ENCODE measurements at places on chromosomes 5 and 9.

DNA sequence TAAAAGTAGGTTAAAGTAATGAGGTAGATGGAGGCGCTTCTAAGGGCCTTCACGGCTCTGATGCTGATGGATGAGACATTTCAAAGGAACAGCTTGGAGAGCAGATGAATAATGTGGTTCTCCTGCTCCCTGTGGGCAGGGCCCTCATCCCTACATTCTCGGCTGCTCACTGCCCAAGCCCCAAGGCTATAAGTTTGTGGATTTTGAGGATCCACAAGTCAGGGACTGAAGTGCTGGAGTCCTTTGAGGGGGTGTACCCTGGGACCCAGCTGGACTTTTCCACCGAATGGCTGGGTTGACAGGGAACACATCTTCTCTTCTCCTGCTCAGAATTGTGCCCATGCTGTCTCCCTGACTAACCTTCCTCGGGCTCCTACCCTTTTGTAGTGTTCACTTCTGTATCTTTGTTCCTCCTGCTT, 21.4 kb upstream of the CXCL14 start:
- DNase-seq: no peak

GRCh38 chr5:143601917-143602333, 198.4 kb upstream of the NR3C1 start:
- DNase-seq: no peak

- DNase-seq: no peak
Measured at GRCh38 chr9:110641293-110641692, 27.3 kb upstream of the MUSK start.

- DNase-seq: peak; percentile 17
Measured at GRCh38 chr9:83937861-83938455, 16.7 kb upstream of the KIF27 start.

DNA sequence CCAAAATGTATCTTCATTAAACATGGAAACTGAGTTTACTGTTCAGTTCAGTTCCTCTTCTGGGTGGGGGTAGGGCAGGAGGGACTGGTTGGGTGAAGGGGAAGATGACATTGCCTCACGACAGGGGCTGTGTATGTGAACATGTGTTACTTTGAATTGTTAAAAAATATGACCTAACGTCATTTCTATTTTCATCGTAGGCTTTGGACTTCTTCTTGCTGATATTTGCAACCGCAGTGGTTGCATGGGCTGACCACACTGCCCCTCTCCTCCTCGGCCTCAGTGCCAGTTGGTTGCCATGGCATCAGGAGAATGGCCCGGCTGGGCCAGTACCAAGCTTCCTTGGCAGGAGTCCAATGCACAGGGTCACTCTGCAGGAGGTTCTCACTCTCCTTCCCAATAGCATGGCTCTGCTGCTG, 41.5 kb downstream of the HACD4 start:
- no peak for DNase-seq

GRCh38 chr5:34047774-34048572, 5.0 kb upstream of the C1QTNF3 start:
- no peak for DNase-seq

- DNase-seq: no peak
Measured at GRCh38 chr9:89864731-89865130, 259.9 kb downstream of the GADD45G start.

GRCh38 chr5:124596595-124597421, 149.6 kb downstream of the ZNF608 start:
- DNase-seq: no peak

DNA sequence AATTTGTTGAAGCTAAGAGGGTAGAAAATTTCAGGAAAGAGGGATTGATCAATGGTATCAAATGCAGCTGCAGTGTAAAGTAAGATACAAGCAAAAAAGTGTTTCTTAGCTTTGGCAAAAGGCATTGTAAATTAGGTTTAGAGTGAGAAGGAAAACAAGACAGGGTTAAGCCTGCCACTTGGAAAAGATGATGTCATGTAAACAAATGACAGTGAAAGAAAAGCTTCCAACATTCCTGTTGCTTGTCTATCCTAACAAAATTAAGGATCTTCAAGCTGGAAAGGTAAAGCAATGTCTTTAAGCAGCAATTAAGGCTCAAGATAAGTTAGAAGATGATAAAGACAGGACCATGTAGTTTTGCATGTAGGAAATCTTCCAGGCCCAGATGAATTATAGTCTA, 139.1 kb upstream of the PPP2R2B start:
- no peak for DNase-seq

GRCh38 chr5:149959406-149960236, 937 bp upstream of the SLC26A2 start:
- peak; percentile 57 for DNase-seq

DNA sequence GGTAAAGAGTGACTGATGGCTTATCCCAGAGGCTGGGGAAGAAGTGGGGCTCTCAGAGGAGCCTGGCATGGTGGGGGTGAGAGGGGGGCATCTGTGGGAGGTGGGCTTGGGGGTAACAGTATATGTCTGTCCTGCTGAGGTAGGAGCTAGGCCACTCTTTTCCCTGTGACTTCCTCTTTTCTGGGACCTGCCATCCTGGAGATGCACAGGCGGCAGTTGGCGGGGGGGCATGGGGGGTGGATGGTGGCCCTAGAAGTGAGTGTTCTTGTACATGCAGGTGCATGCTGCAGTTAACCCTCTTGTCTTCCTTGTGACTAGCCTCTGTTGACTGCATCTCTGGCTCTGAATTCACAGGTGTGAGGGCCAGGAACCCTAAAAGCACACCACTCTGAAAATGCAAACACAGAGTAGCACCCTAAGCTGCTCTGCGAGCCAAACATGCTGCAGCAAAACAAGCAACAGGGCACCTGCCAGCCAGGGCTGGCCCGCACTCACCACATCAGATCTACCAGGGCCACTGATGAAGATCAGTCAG, 123.8 kb upstream of the SHB start:
- no peak for DNase-seq

DNA sequence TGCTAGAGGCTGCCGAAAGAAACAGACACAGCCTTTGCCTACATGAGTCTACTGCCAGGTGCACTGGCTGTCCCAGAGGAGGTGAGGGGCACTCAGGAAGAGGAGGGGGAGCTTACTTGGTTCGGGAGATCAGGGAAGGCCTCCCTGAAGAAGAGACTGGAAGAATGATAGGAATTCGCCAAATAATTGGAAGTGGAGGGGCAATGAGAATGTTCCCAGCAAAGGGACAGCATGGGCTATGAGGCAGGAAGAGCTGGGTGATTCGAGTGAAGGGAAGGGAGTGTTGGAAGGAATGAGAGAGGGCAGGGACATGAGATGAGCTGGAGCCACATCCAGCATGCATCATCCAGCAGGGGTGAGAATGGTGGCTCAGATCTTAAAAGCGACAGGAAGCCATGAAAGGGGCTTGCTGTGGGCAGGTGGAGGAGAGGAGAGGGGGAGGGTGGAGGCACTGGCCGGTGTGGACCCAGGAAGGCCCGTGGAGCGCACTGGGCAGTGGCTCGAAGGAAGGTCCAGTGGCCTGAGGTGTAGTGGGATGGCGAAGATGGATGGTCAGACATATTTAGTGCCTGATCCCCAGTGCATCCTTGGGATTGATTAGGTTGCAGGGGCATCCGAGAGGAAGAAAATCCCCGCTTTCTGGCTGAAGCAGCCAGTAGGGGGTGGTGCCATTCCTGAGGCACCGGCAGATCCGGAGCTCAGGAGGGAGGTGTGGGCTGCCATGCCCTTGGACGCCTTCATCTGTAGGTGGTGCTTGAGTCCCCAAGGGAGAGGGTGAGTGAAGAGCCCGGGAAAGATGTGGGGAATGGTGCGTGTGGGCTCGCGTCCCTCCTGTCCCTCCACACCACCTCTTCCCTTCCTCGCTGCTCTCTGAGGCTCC, 53.5 kb upstream of the GARNL3 start:
- no peak for DNase-seq

DNA sequence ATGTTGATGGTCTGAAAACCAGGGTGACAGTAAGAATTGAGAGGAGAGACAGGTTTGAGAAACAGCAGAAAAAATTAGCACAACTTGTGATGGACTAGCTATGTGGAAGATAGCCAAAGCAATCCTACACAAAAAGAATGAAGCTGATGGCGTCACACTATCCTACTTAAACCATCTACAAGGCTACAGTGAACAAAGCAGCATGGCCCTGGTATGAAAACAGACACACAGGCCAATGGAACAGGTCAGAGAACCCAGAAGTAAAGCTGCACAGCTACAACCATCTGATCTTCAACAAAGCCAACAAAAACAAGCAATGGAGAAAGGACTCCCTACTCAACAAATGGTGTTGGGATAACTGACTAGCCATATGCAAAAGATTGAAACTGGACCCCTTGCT, 7.5 kb upstream of the UBE2R2 start:
- DNase-seq: no peak

DNA sequence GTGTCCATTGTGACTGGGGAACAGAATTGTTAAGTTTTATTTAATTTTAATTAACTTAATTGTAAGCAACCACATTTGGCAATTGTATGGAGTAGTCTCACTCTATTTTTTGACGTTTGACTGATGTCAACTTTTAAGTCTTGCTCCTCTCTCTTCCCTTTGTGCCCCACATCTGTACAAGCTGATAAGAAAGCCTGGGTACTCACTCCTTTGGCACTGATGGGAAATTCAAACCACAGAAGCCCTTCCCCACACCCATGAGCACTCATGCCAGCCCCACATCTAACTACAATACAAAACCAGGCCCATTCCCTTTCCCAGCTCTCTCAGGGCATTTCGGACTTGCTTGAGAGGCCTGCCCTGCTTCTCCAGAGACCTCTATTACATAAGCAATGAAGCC, 451.5 kb upstream of the KIF2A start:
- DNase-seq: no peak

GRCh38 chr5:171269717-171270116, 39.3 kb upstream of the TLX3 start:
- no peak for DNase-seq

GRCh38 chr5:178428341-178429155, 161.6 kb downstream of the COL23A1 start:
- DNase-seq: no peak

DNA sequence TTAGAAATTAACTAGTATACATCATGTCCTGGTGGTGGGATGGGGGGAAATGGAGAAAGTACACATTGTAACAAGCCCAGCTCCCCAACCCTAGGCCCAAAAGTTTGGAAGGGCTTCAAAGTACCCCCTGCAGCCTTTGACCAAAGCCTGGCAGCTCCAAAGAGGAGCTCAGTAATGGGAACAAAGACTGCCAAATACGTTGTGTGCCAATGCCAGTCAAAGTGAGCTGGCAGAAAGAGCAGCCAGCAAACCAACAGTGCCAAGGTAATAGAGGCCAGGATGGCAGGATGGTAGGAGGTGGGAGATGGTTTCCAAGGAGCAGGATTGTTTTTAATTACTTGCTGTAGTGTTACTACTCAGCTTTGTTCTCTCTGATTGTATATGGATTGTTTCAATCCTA, 248.3 kb downstream of the COX7C start:
- no peak for DNase-seq

DNA sequence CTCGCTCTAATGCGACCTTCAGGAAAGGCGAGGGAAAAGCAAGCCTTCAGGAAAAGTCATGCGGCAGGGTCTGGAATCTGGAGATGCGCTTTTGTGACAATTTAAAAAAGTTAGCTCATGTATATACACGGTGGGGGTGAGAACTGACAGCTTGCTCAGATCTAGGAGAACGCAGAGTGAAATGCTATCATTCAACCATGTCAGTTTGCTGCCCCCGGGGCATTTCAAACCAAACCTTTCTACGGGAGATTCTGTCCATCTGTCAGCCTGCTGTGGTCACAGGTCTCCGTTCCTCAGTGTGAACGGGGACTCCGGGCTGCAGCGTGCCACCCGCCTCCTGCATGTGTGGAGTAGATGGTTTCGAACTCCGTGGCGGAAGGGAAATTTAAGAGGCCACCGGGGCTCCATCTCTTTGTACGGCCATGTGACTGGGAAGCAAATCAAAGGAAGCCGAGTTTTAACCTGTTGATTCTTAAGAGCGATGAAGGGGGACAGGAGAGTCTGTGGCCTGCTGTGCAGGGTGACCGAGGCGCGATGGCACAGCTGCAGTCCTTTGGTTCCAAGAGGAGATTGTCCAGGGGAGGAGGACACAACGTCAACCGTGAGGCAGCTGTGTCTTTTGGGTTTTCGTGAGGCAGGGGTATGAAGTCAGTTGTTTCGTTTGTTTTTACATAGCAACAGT, 45.9 kb downstream of the OTULIN start:
- no peak for DNase-seq

GRCh38 chr9:114004221-114004716, 73.8 kb downstream of the AMBP start:
- DNase-seq: no peak

DNA sequence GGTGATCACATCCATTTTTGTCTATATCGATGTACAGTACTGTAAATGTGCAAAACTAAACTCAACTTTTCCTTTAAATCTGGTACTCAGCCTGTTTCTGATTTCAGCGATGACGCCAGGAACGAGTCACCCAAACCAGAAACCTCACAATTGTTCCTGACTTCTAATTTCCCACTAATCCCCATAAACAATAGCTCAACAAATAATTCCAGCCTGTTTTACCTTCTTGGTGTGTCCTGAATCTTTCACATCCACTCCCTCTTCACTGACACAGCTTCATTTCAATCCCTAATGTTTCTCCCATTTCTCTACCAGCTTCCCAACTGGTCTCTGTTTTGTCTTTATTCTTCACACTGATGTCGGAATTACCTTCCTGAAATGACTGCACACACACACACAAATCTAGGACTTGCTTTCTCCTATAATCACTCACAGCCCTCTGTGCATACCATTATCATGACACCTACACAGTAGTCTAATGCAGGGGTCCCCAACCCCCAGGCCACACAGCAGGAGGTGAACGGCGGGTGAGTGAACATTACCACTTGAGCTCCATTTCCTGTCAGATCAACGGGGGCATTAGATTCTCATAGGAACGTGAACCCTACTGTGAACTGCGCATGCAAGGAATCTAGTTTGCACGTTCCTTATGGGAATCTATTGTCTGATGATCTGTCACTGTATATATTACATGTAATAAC, 97.8 kb upstream of the SLC30A5 start:
- DNase-seq: no peak

- DNase-seq: no peak
Measured at GRCh38 chr9:92046676-92047075, 68.5 kb downstream of the SPTLC1 start.

GRCh38 chr9:99253134-99253533, 31.1 kb downstream of the SEC61B start:
- DNase-seq: no peak

DNA sequence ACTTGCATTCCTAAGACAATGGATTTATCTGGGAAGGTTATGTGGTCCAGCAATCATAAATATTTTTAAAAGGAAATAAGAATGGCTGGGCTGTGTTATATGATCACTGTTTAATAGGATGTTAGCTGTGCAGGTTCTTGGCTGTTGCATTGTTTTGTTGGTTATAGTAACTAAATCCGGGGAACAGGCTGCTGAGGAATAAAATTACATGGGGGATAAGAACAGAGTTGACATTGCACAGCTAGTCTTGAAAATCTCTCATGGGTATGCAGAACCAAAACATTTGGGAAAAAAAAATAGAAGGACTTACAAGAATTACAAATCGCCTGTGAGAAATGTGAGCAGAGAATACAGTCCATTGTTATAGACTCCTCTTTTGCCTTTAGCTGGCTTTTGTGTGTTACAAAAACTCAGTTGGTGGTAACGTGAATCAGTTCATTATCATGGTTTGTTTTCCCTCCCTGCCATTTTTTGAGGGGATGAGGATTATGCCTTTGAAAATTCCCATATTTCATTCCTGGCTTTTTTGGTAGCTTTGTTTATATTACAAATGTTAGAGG, 375.3 kb upstream of the DAB2 start:
- DNase-seq: no peak

- no peak for DNase-seq
Measured at GRCh38 chr9:107358986-107359385, 75.9 kb downstream of the RAD23B start.

- no peak for DNase-seq
Measured at GRCh38 chr5:53090229-53090628, 19.3 kb downstream of the MOCS2 start.
